ENCODE measurements at places on chromosomes 13 and 19. TPM values are rescaled to one million over a fixed set of nuclear protein-coding genes. Genes with fewer than 3 reads are reported as not detected.
A peak's percentile ranks its signal among the peaks of the same experiment; 100 is the strongest.

VAV1 gene
- 93.6 TPM for total RNA-seq

MPND gene
- 18.6 TPM for total RNA-seq

ZFP36 gene
- total RNA-seq, result 113 TPM

- DNase-seq, result no peak
Measured at GRCh38 chr19:57587529-57587928, 3.6 kb downstream of the ZIK1 start.

- no peak for DNase-seq
Measured at GRCh38 chr19:43779147-43779819, 1.5 kb downstream of the KCNN4 start.

GRCh38 chr19:48913114-48913889 is 13.2 kb downstream of the NUCB1 start:
- peak; percentile 41 for DNase-seq
